ENCODE measurements at places on chromosomes 4 and X. TPM values are rescaled to one million over a fixed set of nuclear protein-coding genes. Genes with fewer than 3 reads are reported as not detected.

The TMSB15C gene
- 1.5 TPM for polyA plus RNA-seq

The TCEAL9 gene
- polyA plus RNA-seq = 305 TPM

The NXF3 gene
- not detected for polyA plus RNA-seq

The NPNT gene
- 233 TPM for polyA plus RNA-seq

The EMD gene
- polyA plus RNA-seq = 61.0 TPM

The CTAG2 gene
- polyA plus RNA-seq = not detected

The ARMCX6 gene
- 70.2 TPM for polyA plus RNA-seq
